ENCODE measurements at places on chromosomes 7 and 10. TPM values are rescaled to one million over a fixed set of nuclear protein-coding genes. Genes with fewer than 3 reads are reported as not detected.

HMX3 gene
- polyA plus RNA-seq: not detected

AGR2 gene
- 75.9 TPM for polyA plus RNA-seq

TRIM73 gene
- 2.6 TPM for polyA plus RNA-seq

SAP25 gene
- polyA plus RNA-seq: 0.82 TPM

DNA sequence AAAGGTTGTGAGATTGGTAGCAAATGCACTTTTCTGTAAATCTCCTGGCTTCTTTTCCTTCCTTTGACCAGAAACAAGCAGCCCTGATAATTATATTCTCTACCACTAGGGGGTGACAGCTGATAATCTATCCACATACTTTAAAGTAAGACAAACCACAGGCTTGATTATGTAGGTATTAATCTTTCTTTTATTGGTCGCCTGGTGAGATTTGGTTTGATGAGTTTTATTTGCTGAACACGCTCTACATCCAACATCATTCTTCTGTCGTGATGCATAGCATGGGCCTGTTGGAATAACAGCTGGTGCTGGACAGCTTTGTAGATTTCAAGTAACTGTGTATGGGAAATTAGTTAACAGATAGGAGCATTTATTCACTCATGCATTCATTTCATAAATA, 63.5 kb downstream of the ZNF365 start:
- peak; percentile 54 for DNase-seq

GRCh38 chr10:127968027-127968441, 61.1 kb downstream of the PTPRE start:
- no peak for DNase-seq

DNA sequence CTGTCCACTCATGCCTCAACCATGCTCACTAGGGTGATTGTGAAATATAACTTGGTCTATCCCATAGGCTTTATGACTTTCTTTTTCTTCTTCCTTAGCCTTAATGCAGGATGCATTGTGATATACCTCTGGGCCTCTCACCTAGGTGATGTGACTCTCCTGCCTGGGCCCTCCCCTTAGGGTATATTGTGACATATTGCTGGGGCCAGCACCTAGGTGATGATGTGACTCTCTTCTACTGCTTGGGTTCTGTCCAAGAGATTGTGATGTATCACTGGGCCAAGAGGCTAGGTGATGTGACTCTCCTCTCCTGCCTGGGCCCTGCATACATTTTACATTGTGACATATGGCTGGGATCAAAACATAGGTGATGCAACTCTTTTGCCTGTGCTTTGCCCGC, 14.7 kb upstream of the ZNF107 start:
- no peak for DNase-seq

DNA sequence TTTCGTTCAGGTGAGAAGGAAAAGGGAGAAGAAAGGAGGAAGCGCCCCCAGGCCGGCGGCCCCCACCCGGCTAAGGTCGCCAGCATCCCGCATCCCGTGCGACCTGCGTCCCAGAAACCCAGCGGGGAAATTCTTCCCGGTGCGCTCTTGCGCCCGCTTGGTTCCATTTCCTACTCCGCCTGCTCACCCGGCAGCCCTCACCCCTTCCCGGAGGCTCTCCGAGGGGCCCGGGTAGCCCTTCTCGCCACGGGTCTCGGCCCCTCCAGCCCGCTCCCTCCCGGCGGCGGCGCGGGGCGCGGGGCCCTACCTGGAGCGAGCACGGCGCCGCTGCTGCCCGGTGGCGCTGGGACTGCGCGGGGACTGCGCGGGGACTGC, at the start of gene PRKCQ:
TSS of gene PRKCQ (minus strand) at position 373 of the 375 bp plus-strand sequence. CDS start 65,141 bp downstream, outside the sequence.
- no peak for DNase-seq

GRCh38 chr10:104505521-104506042, 135.5 kb upstream of the SORCS3 start:
- DNase-seq: no peak

DNA sequence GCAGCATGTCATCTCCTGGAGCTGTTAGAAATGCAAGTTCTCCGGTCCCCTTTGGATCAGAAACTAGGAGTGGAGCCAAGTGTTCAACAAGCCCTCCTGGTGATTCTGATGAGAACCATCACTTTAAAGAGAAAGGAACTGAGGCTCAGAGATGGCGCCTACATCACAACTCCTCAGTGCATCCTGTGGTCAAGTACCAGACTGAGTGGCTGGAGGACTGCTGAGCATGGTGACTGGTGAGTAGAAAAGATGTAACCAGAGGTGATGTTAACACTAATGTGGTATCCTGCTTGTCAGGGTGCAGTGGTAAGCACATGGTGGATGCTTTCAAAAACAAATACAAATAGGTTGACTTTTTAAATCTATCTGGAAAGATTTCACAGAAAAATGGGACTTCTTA, 3.5 kb upstream of the OIT3 start:
- DNase-seq: no peak

GRCh38 chr7:80439894-80440821, 71.7 kb downstream of the GNAT3 start:
- DNase-seq: no peak

- no peak for DNase-seq
These were observed 269.1 kb downstream of the ZMYND11 start for GRCh38 chr10:404346-404745.

DNA sequence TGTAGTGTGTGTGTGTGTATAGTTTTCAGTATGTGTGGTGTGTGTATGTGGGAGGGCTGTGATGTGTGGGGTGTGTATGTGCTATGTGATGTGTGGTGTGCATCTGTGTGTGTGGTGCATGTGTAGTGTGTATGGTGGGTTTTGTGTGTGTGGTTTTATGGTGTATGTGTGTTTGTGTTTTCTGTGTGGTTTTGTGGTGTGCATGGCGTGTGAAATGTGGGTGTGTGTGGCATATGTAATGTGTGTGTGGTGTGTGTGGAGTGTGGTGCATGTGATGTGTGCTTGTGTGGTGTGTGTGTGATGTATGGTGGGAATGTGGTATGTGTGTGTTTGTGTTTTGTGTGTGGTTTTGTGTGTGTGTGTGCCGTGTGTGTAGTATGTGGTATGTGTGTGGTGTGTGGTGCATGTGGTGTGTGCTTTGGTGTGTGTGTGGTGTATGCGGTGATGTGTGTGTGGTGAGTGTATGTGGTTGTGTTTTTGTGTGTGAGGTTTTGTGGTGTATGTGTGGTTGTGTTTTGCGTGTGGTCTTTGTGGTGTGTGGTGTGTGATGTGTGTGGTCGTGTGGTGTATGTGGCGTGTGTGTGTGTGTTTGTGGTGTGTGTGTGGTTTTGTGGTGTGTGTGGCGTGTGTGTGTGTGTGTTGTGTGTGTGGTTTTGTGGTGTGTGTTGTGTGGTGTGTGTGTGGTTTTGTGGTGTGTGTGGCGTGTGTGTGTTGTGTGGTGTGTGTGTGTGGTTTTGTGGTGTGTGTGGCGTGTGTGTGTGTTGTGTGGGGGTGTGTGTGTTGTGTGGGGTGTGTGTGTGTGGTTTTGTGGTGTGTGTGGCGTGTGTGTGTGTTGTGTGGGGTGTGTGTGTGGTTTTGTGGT, 18.0 kb upstream of the PPP2R2D start:
- DNase-seq: no peak

- DNase-seq: no peak
These were observed 53.1 kb upstream of the OSBPL3 start for GRCh38 chr7:25032774-25033743.

GRCh38 chr10:73517166-73517888, 21.5 kb upstream of the PPP3CB start:
- DNase-seq: no peak

All from right renal cortex interstitium (tissue), 3 donors.